ENCODE measurements at places on chromosomes 11 and 22. TPM values are rescaled to one million over a fixed set of nuclear protein-coding genes. Genes with fewer than 3 reads are reported as not detected.

Gene HEPHL1
- 0.11 TPM for total RNA-seq

Gene RTN4RL2
- total RNA-seq, result under 0.01 TPM

Gene OR10D3
- total RNA-seq, result not detected

Gene STK33
- total RNA-seq, result 4.7 TPM

Gene DNHD1
- total RNA-seq, result 12.2 TPM

Gene KRTAP5-10
- not detected for total RNA-seq

Gene RASL10A
- not detected for total RNA-seq

Gene UNC93B1
- 12.2 TPM for total RNA-seq

Gene SHISA8
- not detected for total RNA-seq

Gene FGF19
- not detected for total RNA-seq

Gene ACR
- total RNA-seq, result not detected

Gene CELSR1
- 5.4 TPM for total RNA-seq

Gene C11orf87
- not detected for total RNA-seq

Gene ZNF70
- 3.0 TPM for total RNA-seq

Gene ST13
- 321 TPM for total RNA-seq

Gene GLB1L2
- total RNA-seq, result 0.37 TPM

Gene SART1
- total RNA-seq, result 68.2 TPM

Gene ZNRF3
- 4.8 TPM for total RNA-seq

Gene THRSP
- total RNA-seq, result not detected

Gene CHADL
- 1.4 TPM for total RNA-seq
